Umbilical cord (tissue), 2 donors: ENCODE measurements at places on chromosomes 3 and 15.

DNA sequence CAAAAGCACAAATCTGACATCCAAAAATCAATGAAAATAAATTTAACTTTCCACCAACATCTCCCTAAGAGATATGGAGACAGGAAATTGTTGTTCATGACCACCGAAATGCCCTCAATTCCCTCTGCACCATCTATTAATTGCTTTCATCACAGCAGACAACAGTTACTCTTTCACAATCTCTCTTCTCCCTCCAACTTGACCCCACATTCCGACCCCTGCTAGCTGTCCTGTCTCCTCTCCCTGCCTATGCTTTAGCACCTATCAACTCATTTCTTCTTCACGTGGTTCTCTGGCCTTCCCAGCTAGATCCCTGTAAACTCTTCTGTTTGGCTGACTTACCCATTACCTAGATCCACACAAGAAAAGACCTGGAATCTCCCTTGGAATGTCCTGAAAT, 173.9 kb upstream of the ADAMTS9 start:
- DNase-seq: no peak

GRCh38 chr3:174156200-174156599, 702.9 kb upstream of the NAALADL2 start:
- DNase-seq: peak; percentile 6

GRCh38 chr3:151544164-151544548, 83.3 kb upstream of the IGSF10 start:
- no peak for DNase-seq

DNA sequence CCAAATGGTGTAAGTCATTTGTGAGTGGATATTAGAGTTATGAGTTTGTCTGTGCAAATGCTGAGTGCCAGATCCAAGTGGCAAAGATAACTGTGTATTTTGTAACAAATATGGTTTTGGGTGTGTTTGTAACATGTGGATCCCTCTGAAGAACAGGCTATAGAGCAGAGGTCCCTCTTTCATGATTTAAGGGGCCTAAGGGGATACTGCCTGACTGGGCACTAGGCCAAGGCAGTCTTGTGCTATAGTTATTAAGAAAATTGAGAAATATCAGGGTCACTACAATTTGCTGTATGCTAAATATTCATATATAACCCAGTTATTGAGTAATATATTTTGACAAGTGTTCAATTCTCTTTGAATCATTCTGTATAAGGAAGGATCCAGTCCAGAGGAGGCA, 555.6 kb upstream of the RGMA start:
- peak; percentile 11 for DNase-seq

DNA sequence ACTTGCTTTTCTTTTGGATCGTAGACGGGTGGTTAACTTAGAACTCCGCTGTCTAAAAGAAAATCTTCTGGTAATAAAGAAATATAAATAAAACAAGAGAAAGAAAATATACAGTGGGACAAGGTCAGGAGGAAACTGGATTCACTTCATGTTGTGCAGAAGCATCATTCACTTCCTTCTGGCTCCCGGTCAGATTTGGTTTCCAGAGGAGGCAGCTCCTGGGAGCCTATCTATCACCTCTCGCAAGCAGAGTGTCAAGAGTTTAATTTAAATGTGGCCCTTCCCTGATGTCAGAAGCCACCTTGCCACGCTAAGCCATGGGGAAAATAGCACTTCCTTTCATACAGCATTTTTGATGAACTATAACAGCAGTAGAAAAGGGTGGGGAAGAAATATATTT, 139.1 kb downstream of the NSMCE3 start:
- no peak for DNase-seq

GRCh38 chr3:137738710-137739109, 25.4 kb upstream of the SOX14 start:
- no peak for DNase-seq

GRCh38 chr15:77628010-77628409, 4.7 kb downstream of the LINGO1 start:
- DNase-seq: no peak

DNA sequence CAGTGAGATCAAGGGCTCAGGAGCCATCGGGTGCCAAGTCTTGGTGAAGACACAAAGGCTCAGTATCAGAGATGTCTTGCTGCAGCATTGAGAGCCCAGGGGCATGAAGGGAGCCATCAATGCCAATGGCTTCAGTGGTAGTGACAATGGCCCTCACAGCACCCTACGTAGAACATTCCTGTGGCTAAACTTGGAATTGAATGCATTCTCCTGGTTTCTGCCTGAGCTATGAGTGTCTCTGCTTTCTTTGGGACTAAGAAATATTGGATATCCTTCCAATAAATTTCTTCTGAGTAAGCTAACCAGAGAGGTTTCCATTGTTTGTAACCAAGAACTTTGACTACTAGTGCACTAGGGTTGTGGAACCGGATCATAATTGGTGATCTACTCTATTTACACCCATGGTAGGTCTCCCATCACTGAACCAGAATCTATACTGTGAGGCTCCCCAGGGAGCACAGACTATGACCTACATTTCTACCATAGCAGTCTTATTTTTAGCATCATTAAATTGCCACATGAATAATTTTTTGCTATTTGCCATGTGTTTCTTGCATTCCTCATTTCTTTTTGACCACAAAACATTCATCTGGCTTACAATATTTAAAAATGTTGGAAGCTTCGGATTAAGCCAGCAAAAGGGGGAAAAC, 31.6 kb upstream of the PDZRN3 start:
- DNase-seq: no peak

DNA sequence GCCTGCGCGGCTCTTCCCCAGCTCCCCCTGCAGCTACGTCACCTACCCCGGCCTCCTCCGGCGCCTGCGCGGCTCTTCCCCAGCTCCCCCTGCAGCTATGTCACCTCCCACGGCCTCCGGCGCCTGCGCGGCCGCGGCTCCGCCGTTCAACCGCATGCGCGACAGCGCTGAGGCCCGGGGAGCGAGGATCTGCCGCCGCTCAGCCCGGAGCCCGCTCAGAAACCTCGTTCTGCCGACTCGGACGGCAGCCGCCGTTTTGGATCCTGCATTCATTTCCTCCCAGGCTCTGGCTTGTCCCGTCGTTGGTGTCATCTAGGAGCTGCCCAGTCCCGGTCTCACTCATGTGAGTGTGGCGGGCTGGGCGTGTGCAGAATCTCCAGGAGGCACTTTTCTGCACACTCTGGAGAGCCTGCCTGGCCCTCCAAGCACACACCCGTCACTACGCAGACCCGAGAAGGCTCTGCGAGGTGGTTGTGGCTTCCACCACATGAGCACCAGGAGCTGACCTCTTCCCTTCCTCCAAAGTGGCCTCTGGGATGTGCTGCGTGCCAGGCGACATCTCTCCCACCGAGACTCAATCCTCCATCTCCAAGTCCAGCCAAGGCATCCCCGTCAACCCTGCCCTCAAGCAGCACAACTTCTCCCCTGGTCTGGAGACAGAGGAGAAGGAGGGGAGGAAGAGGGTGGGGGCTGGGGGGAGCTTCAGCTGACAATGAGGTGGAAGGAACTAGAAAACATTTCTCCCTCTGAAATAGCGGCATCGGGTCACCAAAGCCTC, 165.3 kb downstream of the CHSY1 start:
- DNase-seq: no peak

DNA sequence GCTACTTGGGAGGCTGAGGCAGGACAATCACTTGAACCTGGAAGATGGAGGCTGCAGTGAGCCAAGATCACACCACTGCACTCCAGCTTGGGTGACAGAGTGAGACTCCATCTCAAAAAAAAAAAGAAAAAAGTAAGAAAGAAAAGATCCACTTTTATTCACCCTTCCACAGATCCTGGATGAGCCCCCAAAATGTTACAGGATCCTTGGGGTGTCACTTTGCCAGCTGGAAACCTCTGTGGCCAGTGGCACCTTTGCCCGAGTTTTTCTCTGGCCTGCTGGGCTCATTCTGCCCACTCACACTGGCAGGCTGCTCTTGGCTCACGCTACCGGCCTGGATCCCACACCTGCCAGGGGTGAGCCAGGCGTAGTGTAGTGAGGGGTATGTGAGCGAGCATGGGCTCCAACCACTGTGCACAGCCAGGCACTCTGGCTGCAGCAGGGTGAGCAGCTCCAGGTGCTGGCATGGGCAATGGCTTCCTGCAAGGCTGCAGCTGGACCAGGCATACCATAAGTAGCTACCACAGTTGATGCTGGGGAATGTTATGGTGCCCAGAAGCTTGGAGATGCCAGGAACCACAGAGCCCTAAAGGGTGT, 57.8 kb upstream of the C15orf39 start:
- DNase-seq: no peak

- DNase-seq: no peak
Observed at GRCh38 chr3:44827196-44827595, 34.5 kb upstream of the TMEM42 start.

DNA sequence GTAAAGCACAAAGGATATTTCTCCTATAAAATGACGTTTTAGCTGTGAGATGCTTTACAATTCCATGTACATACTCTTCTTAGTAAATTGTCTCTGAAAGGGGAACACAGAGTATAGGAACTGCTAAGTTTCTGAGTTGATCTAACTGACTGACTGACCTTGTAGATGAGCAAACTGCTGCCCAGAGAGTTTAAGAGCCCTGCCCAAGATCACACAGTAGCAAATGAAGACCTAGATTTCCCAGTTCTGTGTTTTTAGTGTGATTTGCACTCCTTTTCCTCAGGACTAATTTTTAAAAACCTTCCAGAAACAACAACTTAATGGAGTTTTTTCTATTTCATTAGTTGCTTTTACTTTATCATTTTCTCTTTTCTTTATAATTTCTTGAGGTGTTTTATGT, 247.7 kb downstream of the PDCD6IP start:
- no peak for DNase-seq

- peak; percentile 37 for DNase-seq
Observed at GRCh38 chr3:40086890-40087883, 222.3 kb upstream of the EIF1B start.

DNA sequence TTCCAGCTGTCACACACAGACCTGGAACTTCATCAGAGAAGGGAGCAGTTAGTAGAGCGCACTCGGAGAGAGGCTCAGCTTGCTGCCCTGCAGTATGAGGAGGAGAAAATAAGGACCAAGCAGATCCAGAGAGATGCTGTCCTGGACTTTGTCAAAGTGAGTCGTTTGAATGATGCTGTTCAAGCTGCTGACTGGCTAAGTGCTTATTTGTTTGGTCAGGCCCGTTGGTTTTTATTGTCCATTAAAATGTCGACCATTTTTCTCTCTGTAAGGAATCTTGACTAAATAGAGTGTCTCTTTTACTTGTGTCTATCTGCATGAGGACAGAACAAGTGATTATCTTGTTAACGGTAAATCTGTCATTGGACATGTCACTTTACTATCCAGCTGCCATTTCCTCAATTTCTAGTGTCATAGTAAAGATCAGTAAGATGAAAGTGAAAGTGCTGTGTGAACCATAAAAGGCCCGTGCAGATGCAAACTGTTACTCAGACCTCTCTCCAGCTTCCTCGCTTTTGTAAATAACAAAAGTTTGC, 56.9 kb downstream of the LRCH3 start:
- peak; percentile 22 for DNase-seq

- no peak for DNase-seq
Observed at GRCh38 chr3:172257648-172258400, 190.4 kb downstream of the GHSR start.

DNA sequence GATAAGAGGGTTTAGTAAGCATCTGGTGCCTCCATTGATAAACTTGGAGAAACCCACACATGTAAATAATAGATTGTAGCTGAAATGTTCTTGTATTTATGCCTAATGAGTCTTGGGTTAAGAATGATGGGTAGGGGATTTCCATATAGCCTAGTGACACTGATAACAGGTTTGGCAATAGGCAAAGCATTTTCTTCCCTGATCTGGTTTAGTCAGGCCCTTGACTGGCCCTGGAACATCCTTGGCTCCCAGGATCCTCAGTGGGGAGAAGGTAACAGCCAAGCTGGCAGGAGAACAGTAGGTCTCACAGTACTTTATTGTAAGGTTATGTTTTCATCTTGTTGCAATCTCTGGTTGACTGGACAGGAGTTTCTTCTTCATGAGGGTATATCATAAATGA, 228.4 kb downstream of the DIPK2A start:
- DNase-seq: no peak

DNA sequence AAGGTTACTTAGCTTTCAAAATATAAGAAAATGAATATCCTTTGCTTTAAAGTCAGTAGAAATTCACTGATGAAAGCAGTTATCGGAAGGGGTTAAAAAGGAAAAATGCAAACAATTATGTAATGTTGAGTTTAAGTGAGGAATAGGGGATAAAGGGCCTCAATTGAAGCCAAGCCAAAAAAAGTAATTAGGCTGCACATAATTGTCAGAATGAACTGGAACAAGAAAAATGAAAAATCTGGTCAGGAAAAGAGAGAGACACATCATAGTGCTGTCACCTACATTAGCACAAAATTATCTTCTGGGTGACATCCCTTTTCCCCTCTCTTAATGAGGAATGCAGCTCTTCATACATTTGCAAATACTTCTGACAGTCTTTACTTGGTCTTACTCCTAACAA, 48.8 kb upstream of the PIK3R4 start:
- DNase-seq: no peak

DNA sequence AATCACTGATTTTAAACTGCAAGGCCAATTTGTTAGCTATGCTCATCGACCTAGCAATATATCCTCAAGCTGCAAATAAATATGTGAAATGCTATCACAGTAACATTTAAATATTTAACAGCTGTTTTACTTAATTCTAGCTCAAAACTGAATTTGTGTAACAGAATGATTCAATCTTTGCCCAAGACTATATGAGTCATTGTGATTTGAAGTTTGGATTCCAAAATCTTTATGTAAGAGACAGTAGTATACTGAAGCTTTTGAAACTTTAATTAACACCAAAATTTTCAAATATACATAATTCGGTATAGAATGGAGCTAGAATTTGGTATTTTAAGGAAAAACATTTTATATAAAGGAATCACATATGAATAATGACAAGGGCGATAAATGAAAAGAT, 603.0 kb upstream of the ROBO2 start:
- DNase-seq: no peak

GRCh38 chr3:172550347-172550943, 27.2 kb upstream of the TNFSF10 start:
- no peak for DNase-seq
